ENCODE measurements at places on chromosomes 3 and 15.
A peak's percentile ranks its signal among the peaks of the same experiment; 100 is the strongest.

GRCh38 chr3:41031401-41031800, 167.9 kb upstream of the CTNNB1 start:
- peak; percentile 20 for DNase-seq

GRCh38 chr15:82158811-82159210, 103.7 kb downstream of the EFL1 start:
- no peak for DNase-seq

- DNase-seq = no peak
These were observed 120.8 kb upstream of the PHLDB2 start for GRCh38 chr3:111738238-111738637.

DNA sequence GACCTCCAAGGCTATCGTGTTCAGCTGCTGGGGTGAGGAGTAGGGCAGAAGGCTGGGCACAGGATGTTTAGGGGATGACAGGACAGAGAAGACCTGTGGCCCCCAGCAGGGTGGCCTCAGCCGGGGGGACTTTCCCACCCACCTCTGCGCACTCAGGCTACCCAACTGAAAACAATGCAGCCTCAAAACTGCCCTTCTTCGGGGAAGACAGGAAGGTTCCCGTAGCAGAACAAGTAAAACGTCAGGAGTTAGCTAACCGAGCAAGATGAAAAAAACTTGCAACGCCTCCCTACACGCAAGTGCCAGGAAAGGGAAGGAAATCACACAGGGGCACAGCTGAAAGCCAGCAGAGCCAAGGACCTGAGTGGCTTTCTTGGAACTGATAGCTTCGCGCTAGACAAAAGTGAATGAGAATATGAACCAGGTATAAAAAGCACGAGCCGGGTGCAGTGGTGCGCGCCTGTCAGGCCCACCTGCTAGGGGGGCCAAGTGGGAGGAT, 38.4 kb upstream of the FURIN start:
- peak; percentile 85 for DNase-seq

DNA sequence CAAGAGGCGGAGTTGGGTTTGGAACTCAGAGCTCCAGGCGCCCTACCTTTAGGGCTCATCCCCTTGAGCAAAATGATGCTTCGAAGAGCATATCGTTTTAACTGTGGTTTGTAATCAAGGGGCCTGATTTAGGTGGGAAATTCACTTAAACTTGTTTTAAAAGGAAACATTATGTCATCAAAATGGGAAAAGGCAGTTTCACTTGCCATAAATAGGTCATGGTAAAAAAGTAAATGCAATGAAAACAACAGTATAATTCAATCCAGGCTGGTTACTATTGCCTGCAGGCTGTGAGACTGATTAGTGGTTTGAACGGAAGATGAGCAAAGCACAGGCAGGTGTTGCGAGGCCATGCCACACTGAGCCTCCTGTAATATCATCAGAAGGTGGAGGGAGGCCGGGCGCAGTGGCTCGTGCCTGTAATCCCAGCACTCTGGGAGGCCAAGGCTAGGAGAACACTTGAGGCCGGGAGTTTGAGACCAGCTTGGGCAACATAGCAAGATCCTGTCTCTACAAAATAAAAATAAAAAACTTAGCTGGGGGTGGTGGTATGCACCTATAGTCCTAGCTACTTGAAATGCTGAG, 2.1 kb downstream of the HDAC11 start:
- no peak for DNase-seq

GRCh38 chr15:59298225-59298853, 74.3 kb downstream of the MYO1E start:
- peak; percentile 48 for DNase-seq

DNA sequence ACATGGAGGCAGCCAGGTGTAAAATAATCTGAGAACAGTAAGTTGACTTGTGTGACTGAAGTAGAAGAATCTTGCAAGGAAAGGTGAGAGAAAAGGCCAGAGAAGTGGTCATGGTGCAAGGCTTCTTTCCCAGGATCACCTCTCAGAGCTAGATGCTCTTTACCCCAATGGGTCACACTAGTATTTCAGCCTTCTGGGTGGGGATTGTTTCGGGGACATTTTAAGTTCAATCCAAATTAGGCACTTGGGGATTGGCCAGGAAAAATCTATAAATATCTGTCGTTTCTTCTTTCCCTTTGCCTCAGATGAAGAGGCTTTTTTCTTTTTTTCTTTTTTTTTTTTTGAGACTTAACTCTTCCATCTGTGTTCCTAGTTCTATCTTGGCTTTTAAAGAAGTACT, 188.0 kb downstream of the KLHL25 start:
- DNase-seq = no peak

DNA sequence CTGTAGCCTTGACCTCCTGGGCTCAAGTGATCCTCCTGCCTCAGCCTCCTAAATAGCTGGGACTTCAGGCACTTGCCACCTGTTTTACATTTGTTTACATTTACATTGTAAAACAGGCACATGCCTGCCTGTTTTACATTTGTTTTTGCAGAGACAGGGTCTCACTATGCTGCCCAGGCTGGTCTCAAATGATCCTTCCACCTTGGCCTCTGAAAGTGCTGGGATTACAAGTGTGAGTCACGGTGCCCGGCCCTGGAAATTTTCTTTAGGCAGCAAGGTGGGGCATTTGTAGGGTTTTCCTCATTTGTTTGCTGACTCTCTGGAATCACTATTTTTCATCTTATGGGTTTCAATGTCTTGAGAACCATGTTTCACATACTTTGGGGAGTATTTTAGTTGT, 25.0 kb downstream of the PIF1 start:
- no peak for DNase-seq

GRCh38 chr15:101026656-101027272, 107.6 kb downstream of the LRRK1 start:
- no peak for DNase-seq

DNA sequence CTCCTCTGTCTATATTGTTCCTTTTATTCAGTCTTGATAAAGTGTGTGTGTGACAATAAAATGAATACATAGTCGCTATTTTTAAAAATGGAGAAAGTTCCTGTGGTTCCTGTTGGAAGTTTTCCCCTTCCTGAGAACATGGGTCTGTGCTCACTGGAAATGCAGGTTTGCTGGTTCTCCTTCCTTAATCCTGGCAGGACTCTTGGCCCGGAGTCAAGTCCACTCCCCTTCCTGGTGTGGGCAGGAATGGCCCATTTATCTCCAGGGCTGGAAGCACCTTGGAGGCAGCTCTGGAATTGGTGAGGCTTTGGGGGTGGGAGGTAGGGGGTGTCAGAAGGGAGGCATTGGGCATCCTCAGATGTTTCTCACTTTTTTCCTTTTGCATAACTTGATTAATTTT, 30.1 kb downstream of the FOXL2 start:
- no peak for DNase-seq

DNA sequence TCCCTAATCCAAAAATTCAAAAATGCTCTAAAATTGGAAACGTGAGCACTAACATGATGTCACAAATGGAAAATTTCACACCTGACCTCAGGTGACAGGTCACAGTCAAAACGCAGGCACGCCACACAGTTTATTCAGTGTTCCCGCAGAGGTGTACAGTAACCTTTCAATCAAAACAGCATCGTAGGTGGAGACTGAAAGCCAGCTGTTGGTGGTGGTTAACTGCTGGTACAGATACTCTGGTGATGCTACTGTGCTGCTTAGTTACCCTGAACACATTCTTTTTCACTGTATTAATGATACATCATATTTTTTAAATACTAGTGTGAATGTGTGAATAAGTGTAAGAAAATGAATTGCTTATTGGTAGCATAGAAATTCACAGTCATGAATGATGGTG, 23.8 kb downstream of the RAB11A start:
- no peak for DNase-seq

- DNase-seq = peak; percentile 38
These were observed 25.0 kb upstream of the TMC3 start for GRCh38 chr15:81398910-81399551.

GRCh38 chr3:31536497-31536896, 3.8 kb downstream of the STT3B start:
- no peak for DNase-seq

- DNase-seq = no peak
These were observed 44.6 kb downstream of the TFG start for GRCh38 chr3:100753846-100754245.

DNA sequence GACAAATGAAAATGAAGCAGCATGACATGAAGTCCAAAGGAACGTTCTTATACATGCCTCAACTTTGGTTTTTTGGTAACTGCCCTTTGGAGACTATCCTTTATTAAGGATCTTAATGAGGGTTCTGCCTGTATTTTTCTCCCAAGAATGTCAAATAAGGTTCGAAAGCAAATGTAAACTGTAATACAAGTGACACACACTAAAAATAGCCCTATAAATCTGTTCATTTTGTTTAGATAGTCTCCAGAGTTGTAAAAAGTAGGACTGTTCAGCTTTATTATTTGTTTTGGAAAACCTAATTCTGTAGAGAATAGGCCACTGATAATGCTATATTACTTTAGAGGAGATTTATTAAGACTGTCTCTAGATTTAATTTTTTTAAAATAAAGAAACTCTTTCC, 80.5 kb upstream of the CDIN1 start:
- no peak for DNase-seq

DNA sequence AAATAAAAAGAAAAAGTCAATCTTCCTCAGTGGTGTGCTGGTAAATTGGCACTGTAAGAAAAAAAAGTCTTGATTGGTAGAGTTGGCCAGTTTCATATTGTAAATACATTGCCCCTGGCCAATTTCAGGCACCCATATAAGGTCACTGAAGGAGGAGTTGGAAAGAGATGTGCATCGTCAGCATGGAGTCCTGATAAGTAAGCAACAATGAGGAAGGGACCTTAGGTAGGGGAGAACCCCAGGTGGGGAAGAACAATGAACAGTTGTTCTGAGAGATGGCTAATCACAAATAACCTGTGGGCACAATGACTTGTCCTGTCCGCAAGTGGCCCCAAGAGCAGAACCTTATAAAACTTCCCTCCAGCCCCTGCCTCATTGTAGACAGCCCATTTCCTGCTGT, 8.6 kb upstream of the CYP8B1 start:
- no peak for DNase-seq

- no peak for DNase-seq
These were observed 147.7 kb upstream of the BHLHE40 start for GRCh38 chr3:4831580-4831950.

GRCh38 chr15:36557364-36557763, 22.1 kb upstream of the CDIN1 start:
- no peak for DNase-seq

- DNase-seq = no peak
These were observed 221.4 kb upstream of the NANOGP8 start for GRCh38 chr15:35306361-35306981.

GRCh38 chr3:59386165-59386564, 336.3 kb upstream of the CFAP20DC start:
- DNase-seq = peak; percentile 83

GRCh38 chr3:72150634-72151412, 365.9 kb upstream of the PROK2 start:
- no peak for DNase-seq

- DNase-seq = peak; percentile 22
These were observed 160.1 kb upstream of the DPH6 start for GRCh38 chr15:35705884-35706585.

DNA sequence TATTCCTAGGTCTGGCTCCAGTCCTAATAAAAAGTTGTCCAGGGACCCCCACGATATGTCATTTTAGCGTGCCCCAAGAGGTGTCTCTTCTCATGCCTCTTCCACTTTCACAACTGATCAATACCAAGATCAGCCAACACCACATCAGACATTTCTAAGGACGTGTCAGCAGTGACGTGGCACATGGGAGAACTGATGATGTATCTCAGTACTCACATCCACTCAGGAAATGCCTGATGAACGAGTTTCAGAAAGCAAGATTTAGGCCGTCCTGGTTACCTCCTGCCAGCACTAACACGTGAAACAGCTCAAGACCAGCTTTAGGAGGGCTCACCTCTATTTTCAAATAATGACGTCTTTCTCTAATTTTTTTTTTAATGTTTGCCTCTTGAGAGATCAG, 19.6 kb downstream of the VGLL4 start:
- DNase-seq = no peak

- no peak for DNase-seq
These were observed 53.0 kb upstream of the EHHADH start for GRCh38 chr3:185306847-185307246.

GRCh38 chr3:51371943-51372557, 13.0 kb upstream of the MANF start:
- peak; percentile 66 for DNase-seq

DNA sequence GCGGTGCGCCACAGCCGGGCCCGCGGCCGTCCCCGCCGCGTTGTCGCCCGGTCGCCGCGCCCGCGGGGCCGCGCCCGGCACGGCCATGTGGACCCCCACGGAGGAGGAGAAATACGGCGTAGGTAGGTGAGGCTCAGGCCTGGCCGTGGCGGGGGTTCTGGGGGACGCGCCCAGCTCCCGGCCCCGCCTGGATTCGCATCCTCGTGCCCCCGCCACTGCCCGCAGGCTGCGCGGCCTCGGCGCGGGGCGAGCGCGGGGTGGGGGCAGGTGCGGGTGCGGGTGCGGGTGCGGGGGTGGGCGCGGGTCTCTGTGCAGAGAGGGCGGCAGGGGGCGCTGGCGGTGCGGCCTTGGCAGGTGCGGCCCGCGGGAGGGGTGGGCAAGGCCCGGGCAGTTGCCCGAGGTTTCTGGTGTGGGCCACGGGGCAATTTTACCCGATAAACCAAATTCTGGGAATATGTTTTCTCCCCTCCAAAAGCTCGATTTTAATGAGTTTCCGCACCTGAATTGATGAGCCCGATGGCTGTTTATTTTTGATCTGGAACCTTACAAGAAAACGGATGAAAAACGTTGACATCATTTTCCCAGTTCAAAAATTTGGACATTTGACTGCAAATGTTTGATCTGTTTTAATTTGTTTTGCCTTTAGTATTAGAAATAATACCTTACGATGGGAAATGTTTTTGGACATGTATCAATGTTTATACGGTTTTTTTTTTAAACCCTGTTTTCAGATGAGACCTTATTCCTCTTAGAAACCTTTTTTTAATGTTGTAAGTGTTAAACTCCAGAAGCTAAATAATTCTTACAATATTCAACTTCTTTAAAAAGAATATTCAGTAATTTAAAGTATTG, 678 bp downstream of the DOCK3 start:
- DNase-seq = peak; percentile 38

DNA sequence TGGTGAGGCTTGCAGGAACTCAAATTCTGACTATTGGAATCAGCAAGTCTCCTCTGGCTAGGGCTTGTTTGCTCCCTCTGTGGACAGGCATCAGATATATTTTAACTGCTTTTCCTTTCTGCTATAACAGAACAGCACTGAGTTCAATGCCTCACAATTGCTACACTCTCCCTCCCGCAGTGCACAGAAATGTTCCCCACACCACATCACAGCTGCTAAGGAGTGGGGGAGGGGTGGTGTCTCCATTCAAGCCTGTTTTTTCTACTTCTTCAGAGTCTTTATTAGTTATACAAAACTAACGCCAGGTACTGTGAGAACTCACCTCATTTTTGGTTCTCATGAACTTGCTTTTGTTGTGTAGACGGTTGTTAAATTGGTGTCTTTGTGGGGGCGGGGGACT, 68.5 kb downstream of the BCHE start:
- no peak for DNase-seq

DNA sequence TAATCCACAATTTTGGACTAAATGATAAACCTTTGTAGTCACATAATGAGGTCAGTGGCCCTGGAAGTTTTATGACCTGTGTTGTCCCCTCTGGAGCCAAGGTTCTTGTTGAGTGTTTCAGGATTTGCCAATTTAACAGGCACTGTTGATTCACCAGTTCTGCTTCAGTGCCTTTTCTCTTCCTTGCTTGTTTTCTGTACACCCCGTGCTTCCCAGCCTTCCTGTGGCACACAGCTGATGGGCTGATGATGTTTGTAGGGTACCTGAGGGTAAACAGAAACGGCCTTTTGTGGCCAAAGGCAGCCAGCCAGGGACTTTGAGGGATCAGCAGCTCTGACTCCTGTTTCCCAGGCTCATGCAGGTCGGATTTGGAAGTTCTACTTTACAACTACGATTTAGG, 13.3 kb downstream of the GYG1 start:
- no peak for DNase-seq

GRCh38 chr15:81911022-81911971, 134.5 kb downstream of the MEX3B start:
- DNase-seq = no peak

Measured in inflammatory macrophage treated with lipopolysaccharide for 1 hour (primary cell).